A549 treated with AZD2906 at 1 μM for 4 hours (cell line): ENCODE measurements at places on chromosomes 4 and X. TPM values are rescaled to one million over a fixed set of nuclear protein-coding genes. Genes with fewer than 3 reads are reported as not detected.

SPANXN4 gene
- total RNA-seq, result not detected in 5 replicates

EDNRA gene
- 0.21 to 0.48 TPM (median 0.26 TPM) in 5 replicates for total RNA-seq

TASL gene
- total RNA-seq, result not detected in 5 replicates

XAGE2 gene
- not detected in 5 replicates for total RNA-seq

ZNF674 gene
- total RNA-seq, result 1.7 to 3.4 TPM (median 2.7 TPM) in 5 replicates

GUCY1B1 gene
- 0.17 to 0.30 TPM (median 0.20 TPM) in 5 replicates for total RNA-seq

SMIM31 gene
- total RNA-seq, result 0.03 to 0.08 TPM (median 0.04 TPM) in 4 of 5 replicates, not detected in the other

EXOC1L gene
- total RNA-seq, result not detected in 5 replicates

GABRQ gene
- total RNA-seq, result 0.15 to 0.24 TPM (median 0.21 TPM) in 5 replicates

NAT8L gene
- total RNA-seq, result 10.2 to 13.8 TPM (median 13.1 TPM) in 5 replicates

COX18 gene
- total RNA-seq, result 6.0 to 6.3 TPM (median 6.1 TPM) in 5 replicates

PNMA6A gene
- 4.0 to 5.4 TPM (median 5.0 TPM) in 5 replicates for total RNA-seq

HS3ST1 gene
- total RNA-seq, result 0.30 to 0.98 TPM (median 0.46 TPM) in 5 replicates

OPHN1 gene
- total RNA-seq, result 1.2 to 3.3 TPM (median 1.7 TPM) in 5 replicates

IL13RA1 gene
- total RNA-seq, result 49.5 to 68.4 TPM (median 59.5 TPM) in 5 replicates

EGFL6 gene
- not detected in 5 replicates for total RNA-seq

DMRTC1 gene
- total RNA-seq, result not detected in 5 replicates

FGB gene
- total RNA-seq, result 16.1 to 21.4 TPM (median 17.1 TPM) in 5 replicates

TMEM271 gene
- total RNA-seq, result not detected in 5 replicates

TMEM187 gene
- 4.5 to 6.7 TPM (median 5.5 TPM) in 5 replicates for total RNA-seq

MAGEC2 gene
- not detected in 5 replicates for total RNA-seq

TXK gene
- total RNA-seq, result 0.08 to 0.18 TPM (median 0.16 TPM) in 5 replicates

PDZD4 gene
- 3.0 to 3.7 TPM (median 3.5 TPM) in 5 replicates for total RNA-seq

RGN gene
- 0.14 TPM in 1 of 5 replicates, not detected in the others for total RNA-seq

GABRG1 gene
- total RNA-seq, result not detected in 5 replicates

MAGEA9B gene
- total RNA-seq, result 0.06 TPM in 1 of 5 replicates, not detected in the others

MSMO1 gene
- total RNA-seq, result 19.5 to 22.6 TPM (median 20.1 TPM) in 5 replicates

ANOS1 gene
- 0.01 to 0.08 TPM (median 0.05 TPM) in 5 replicates for total RNA-seq

SPANXN3 gene
- not detected in 5 replicates for total RNA-seq

PRICKLE3 gene
- 11.8 to 18.5 TPM (median 16.8 TPM) in 5 replicates for total RNA-seq

NCAPG gene
- 22.0 to 30.0 TPM (median 24.4 TPM) in 5 replicates for total RNA-seq

CCDC149 gene
- total RNA-seq, result 1.4 to 1.8 TPM (median 1.5 TPM) in 5 replicates

GPRASP1 gene
- total RNA-seq, result 0.24 to 0.30 TPM (median 0.25 TPM) in 5 replicates

LEF1 gene
- 0.07 to 0.19 TPM (median 0.12 TPM) in 5 replicates for total RNA-seq

CSAG3 gene
- total RNA-seq, result not detected in 5 replicates

NMU gene
- total RNA-seq, result 0.42 to 0.92 TPM (median 0.55 TPM) in 5 replicates
